ENCODE measurements at places on chromosomes 16 and 17.

GRCh38 chr16:85987750-85988078 is 88.8 kb downstream of the IRF8 start:
- DNase-seq: no peak

- no peak for DNase-seq
These were observed 87.8 kb downstream of the PLXDC1 start for GRCh38 chr17:39063681-39064069.

DNA sequence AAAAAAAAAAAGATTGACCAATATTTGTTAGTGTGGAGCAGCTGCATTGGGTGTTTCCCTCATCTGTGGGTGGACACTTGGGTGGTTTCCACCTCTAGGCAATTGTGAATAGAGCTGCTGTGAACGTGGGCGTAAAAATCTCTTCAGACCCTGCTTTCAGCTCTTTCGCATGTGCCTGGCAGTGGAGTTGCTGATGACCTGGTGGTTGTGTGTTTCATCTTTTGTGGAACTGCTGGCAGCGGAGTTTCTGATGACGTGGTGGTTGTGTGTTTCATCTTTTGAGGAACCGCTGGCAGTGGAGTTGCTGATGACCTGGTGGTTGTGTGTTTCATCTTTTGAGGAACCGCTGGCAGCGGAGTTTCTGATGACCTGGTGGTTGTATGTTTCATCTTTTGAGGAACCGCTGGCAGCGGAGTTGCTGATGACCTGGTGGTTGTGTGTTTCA is 21.4 kb downstream of the ZC3H18 start:
- peak; percentile 21 for DNase-seq

DNA sequence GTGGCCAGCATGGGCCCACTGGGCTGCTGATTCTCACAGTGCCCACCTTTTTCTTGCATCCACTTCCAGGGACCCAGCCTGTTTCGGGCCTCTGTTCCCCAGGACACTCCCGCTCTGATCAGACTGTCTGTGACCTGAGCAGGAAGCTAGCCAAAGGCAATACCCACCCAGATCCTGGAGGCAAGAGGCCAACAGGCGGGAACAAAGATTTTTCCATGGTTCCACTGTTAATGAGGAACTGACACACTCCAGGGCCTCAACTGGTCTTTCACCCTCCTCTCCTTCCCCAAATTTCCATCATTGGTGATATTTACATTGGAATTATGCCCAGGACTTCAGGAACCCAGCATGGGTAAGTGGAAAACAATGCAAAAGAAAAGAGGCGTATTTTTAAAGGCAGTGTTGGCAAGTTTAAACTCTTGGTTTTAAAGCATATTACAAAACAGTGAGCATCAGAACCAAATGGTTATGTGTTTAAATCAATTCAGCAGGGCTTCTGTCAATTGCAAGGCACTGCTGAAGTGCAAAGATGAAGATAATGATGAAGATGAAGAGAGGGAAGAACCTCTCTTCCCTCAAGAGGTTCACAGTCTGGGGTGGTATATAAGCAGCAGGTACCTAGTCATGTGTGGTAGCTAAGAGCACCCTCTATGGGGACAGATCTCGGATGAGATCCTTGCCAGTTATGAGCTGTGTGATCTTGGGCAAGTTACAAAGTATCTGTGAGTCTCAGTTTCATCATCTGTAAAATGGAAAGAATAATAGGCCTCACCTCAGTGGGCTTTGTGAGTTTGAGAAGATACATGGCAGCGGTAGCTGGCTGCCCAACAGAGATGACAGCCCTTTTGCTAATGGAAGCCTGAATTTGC is 14.4 kb upstream of the ATP2A3 start:
- DNase-seq: no peak

DNA sequence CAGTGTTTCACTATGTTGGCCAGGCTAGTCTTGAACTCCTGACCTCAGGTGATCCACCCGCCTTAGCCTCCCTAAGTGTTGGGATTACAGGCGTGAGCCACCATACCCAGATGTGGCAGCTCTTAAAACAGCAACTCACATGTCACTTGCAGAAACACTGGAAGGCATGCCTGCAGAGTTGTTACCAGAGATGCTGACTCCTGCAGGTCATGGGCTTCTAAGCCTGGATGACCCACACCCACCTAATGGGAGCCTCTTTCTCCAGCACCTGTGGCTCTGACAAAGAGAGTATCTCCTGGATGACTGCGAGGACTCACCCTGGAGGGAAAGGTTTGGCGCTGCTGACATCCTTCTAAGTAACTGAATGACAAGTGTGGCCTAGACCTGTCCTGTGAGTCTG is 11.2 kb upstream of the RFWD3 start:
- DNase-seq: no peak

DNA sequence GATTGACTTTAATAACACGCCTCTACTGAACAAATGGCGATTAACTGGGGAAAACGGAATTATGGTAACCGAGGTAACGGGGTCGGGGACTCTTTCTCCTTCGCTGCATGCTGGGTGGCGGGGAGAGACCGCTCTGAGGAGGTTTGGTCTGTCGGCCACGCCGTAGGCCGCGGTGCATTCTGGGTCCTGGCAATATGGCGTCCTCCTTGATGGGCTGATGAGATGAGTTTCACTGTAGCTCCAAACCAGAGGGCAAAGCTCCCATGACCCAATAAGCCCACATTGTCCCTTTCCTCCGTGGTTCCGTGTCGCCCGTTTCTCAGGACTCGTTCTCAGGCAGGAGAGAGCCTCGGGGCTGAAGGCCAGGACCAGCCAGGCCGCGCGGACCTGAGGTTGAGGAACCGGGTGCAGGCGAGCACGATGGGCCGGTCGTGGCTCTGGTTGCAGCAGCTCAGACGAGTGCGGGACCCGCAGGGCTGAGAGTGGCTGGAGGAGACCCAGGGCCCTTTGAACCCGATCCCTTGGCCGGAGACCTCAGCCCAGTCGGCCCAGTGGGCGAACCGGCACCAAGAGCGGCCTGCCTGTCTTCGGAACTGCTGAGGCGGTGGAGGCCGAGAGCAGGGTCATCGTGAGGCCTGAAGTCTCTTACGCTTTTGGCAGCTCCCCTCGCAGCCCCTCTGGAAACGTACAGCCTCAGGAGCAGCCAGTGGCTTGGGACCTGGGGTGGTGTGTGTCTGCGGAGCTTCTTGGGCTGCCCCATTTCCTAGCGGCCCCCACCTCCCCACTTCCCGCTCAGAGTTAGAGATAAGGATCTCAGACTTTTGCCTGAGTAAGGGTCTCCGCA is at the start of gene RPTOR:
RPTOR (plus strand) TSS at position 184 of the 844 bp plus-strand sequence. CDS start 792 bp downstream, outside the sequence.
- DNase-seq: peak; percentile 82

DNA sequence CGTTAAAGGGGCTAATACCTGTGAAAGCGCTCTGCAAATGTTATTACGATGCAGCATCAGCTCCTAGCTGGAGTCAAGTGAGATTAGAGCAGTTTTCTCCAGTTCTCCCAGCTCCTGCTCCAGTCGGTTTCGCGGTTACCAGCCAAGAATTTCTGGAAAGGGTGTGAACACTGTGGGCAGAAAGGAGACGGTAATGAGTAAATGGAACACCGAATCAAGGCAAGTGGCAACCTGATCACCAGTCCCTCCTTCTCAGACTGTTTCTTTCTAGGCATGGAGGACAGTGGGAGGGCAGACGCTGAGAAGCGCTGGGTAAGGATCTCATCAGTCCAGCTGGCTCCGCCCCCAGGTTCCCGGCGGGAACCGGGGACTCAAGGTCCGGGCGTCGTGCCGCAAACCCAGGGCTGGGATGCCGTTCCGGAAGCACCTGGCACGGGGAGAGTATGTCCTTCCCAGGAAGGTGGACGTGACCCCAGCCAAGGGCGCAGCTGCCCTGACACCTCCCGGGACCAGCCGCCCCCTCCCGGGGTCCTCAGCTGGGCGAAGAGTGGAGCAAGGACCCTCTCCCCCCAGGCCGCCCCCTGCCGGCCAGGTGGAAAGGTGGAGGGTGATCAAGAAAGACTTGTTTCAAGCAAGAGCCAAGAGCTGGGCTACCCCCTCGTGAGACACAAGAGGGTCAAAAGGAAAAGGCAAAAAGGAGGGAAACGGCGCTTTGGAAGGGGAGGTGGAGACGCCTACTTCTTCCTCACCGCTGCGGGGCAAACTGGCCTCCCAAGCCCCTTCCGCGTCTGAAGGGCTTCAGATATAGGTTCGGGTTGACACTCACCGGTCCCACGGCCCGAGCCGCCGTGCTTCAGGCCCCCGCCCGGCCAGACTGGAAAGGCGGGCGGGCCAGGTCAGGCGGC is 481 bp downstream of the MYO19 start:
- DNase-seq: peak; percentile 45

- no peak for DNase-seq
These were observed 19.0 kb downstream of the CACNG4 start for GRCh38 chr17:66983414-66984021.

DNA sequence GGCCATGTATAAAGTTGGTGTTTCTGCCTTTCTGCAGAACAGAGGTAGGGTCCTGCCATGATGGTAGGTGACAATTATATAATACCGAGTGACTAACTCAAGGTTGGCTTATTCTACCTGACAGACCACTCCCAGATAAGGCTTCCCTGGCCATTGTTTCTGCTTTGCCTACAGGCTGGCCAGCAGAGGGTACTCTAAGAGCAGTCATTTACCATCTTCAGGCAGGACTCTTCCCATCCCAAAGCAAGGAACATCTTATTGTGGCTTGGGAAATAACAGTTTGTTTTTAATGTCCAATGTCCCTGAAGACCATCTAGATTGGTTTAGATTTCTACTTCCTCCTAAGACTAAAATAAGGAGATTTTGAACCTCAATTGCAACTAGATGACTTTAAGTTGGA is 74.1 kb downstream of the SNX11 start:
- no peak for DNase-seq

DNA sequence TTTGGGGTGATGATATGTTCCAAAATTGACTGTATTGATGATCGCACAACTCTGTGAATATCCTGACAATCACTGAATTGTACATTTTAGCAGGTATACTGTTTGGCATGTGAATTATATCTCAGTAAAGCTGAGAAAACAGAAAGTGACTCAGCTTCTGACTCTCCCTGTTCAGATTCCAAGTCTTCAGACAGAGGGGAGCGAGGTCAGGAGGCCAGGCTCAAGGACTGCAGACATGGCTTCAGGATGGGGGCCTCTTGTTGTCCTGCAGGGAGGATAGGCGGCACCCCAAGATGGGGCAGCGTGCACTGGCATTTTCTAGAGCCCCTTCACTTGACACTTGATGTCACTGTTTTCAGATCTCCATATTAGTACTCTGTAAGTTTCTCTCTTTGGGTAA is 45.6 kb downstream of the KNOP1 start:
- no peak for DNase-seq

DNA sequence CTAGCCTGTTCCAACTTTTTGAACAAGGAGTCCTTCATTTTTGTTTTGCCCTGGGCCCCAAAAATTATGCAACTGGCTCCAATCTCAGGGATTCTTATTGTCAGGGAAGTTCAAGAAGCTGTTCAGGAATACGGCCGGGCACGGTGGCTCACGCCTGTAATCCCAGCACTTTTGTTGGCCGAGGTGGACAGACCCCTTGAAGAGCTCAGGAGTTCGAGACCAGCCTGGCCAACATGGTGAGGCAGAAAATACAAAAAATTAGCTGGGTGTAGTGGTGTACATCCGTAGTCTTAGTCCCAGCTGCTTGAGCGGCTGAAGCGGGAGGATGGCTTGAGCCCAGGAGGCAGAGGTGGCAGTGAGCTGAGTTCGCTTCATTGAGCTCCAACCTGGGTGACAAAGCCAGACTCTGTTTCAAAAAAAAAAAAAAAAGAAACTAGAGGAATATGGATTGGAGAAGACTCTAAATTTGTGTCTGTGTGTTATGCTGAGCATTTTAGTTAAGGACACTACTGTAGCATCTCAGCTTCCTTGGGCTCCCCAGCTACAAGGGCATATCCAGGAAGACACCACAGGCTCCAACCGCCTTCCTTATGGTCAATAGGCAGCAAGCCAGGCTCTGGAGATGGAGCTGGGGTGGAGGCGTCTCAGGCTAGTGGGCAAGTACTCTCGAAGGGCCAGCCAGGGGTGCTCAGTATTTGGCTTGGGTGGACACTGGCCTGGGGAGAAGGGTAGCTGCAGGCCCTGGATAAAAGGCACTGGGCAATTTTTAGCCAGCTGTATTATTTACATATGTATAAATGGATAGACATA is 56.8 kb upstream of the CREBBP start:
- no peak for DNase-seq

- DNase-seq: no peak
These were observed 38.2 kb downstream of the GPRC5B start for GRCh38 chr16:19846436-19846835.

DNA sequence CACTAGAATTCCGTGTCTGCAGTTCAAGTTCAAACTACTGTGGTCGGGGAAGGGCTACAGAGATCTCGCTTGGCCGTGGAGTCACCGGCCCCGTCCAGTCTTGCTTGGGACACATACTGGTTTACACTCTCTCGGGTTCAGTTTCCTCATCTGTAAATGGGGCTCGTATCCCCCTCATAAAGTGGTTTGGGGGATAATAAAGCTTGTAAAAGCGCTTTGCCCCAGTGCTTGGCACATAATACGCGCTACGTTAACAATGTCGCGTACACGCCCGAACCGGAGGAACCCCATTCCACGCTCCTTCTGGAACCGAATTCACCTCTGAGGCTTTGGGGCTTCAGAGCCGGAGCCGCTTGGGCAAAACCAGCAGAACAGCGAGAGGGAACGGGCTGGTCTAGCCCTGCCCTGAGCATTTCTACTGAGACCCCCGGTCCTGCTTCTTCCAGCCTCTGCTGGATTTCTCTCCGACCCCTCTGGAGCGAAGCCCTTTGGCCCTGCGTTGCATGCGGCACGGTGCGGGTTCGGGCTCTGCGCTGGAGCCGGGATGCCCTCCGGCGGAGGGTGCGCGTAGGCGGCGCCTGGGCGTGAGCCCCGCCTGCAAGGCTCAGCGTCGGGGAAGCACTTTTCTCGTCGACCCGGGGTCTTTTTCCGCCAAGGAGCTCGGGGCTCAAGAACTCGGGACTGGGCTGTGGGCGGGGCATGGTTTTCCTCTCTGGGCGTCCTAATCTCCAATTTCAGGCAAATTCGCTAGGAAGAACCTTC is 26.1 kb upstream of the HOXB13 start:
- no peak for DNase-seq

DNA sequence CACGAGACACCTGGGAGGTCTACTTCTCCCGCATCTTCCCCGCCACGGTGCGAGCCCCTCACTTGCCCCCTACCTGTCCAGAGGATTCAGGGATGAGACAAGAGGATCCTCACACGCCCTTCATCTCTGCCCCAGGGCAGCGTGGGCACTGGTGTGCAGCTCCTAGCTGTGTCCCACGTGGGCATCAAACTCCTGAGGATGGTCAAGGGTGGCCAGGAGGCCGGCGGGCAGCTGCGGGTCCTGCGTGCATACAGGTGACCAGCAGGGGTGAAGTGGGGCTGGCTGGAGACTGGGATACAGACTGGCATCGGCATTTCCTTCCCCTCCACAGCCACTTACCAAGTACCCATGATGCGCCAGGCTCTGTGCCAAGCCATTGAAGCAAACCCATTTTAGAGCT is 28.4 kb upstream of the ALKBH5 start:
- no peak for DNase-seq

- DNase-seq: no peak
These were observed 12.1 kb upstream of the HP start for GRCh38 chr16:72042157-72042660.

DNA sequence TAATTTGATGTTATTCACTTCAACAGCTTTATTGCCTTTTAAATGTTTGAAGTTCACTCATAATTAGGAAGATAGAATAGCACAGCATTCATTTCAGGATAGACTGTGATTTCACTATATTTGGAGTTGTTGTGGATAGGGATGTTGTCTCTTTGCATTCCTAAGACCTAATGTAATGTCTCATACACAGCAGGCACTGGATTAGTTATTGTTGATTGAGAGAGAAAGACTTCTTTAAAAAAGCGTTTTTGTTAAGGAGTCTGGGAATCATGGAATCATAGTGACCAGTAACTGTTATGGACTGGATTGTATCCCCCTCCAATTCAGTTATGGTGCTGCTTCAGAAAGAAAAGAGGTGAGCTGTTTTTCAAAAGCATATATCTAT is 122.0 kb downstream of the USP22 start:
- DNase-seq: no peak

- no peak for DNase-seq
These were observed 1044.6 kb downstream of the CDH11 start for GRCh38 chr16:64077242-64077641.

Measured in activated T-helper 9 cell treated with anti-CD3 and anti-CD28 coated beads, Interleukin-2, amount 50 U/mL, for 16 hours (primary cell).